ENCODE measurements at places on chromosomes 11 and 22.

GRCh38 chr22:19275919-19276600, 15.5 kb downstream of the CLTCL1 start:
- DNase-seq, result no peak

DNA sequence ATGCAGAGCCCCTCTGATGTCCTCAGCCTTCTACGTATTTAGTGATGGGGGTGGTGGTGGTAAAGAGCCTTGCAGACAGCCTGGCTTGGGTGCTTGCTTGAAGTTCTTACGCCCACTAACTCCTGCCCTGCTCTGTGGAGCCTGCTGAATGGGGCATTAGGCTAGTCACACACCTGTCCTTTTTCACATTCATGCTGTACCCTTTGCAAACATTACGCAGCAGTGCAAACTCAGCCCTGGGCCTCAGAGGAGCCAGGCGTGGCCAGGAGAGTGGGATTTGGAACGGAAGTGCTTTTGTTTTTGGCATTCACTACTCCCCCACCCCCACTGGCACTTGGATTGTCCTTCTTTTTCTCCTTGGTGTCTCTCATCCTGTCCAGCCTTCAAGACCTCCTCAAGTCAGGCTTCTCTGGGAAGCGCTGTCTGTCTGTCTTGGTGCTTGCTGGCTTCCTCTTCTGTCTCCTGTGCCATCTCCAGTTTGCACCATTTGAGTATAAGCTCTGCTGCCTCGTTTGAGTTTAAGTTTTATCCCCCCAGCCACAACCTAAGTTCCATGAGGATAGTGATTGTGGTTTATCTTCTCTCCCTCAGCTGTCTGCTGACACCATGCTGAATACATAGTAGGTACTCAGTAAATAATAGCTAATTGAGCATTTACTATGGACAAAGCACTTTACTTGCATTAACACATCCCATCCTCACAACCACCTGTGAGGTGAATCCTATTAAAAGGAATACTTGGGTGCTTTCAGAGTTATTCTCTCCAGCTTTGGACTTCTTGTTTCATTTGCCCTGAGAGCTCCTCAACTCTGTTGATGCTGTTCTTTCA, 26.7 kb downstream of the ZBTB16 start:
- no peak for DNase-seq

GRCh38 chr22:49663311-49663711, 164.4 kb downstream of the BRD1 start:
- DNase-seq, result no peak

DNA sequence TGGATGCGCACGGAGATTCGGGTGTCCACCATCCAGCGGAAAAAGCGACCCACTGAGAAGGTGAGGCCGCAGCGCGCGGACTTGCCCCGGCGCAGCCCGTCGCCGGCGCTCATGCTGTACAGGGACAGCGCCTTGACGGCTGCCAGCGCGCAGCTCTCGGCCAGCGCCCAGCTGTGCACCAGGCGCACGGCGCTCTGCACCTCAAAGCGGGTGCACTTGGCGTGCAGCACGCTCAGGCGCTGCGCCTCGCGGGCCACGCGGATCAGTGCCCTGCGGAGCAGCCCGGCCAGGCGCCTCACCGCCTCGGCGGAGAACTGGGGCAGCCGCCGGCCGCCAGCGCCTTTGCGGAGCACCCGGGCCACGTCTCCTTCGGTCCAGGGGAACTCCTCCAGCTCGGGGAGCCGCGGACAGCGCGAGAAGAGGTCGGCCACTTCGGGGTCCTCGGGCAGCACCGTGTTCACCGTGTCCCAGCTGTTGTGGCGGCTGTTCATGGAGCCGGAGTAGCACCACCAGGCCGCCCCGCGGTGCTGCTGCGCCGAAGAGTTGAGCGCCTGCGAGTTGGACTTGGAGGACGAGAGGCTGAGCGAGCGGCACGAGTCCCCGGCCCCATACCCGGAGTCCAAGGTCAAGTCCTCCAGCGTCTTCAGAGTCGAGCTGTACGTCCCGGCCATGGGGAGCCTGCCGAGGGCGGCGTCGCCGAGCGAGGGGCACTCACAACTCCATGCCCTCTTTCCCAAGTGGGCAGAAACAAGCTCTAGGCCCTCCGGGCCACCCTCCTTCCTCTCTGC, 703 bp downstream of the ABTB2 start:
- peak; percentile 93 for DNase-seq

- DNase-seq, result no peak
These were observed 581.2 kb downstream of the TBC1D22A start for GRCh38 chr22:47343611-47344010.
